ENCODE measurements at places on chromosomes 13 and 19. TPM values are rescaled to one million over a fixed set of nuclear protein-coding genes. Genes with fewer than 3 reads are reported as not detected.

DNA sequence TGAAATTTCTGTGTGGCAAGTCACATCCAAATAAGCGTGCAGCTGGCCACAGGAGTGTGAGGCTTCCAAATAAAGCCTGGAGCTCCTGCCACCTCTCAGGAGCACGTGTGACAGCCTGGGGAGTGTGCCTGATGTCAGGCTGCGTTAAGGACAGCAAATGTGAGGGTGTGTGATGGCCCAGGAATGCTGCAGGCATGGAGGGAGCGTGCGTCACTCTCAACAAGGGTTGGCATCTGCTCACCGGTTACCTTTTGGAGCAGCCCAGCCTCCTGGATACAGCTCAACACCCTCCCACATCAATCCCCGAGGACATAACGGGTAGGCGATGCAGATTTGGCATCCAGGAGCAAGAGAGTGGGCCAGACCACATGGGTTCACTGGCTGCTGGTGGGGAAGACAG, 19.0 kb downstream of the NUMBL start:
- DNase-seq: no peak

DNA sequence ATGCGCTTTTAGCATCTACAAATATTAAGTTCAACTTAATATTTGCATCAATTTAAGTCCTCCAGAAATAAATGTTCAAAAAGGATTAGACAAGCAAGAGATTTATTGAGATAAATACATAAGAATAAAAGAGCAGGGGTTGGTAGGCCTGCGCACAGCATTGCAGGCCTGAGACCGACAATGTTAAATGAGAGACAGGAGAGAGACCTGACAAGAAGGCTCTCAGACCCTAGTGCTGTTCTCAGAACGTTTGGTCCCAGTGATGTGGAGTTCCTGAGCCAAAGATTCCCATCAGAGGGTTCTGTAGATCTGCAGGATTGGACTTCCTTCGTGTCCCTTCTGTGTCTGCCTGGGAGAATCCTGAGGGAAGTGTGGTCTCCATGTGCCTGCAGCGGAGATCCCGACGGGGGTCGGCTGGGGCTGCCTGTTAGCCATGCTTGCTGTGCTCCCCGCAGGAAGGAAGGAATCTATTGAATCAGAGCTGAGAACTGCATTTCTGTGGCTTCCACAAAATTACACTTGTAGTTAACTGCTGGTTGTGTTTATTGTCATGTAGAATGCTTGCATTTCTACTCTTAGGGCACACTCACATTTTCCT, 369.9 kb upstream of the SLC10A2 start:
- no peak for DNase-seq

GRCh38 chr13:91397595-91397994, 826 bp upstream of the GPC5 start:
- DNase-seq: no peak

DNA sequence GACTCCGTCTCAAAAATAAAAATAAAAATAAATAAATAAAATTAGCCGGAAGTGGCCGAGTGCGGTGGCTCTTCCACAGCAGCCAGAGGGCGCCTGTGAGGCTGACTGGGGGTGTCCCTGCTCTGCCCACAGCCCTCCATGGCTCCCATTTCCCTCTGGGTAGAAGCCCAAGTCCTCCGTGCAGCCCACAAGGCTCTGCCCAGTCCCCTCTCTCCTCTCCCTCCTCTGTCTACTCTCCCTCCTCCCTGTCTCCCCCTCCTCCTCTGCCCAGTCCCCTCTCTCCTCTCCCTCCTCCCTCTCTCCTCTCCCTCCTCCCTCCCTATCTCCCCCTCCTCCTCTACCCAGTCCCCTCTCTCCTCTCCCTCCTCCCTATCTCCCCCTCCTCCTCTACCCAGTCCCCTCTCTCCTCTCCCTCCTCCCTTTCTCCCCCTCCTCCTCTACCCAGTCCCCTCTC, 20.4 kb downstream of the MISP start:
- DNase-seq: no peak

- no peak for DNase-seq
Measured at GRCh38 chr19:18194181-18194530, 1.1 kb downstream of the MPV17L2 start.

SYCN gene
- total RNA-seq: 1.6 TPM
